ENCODE measurements at places on chromosomes 5 and 9.

- DNase-seq, result no peak
- no peaks in the 10 kb centered on the region for H3K36me3 ChIP-seq
- no peaks in the 10 kb centered on the region for H3K4me1 ChIP-seq
- H3K27me3 ChIP-seq, result no peaks in the 10 kb centered on the region
- H3K4me3 ChIP-seq, result no peak overlapping the region
Measured at GRCh38 chr5:45648744-45649143, 47.4 kb downstream of the HCN1 start.

DNA sequence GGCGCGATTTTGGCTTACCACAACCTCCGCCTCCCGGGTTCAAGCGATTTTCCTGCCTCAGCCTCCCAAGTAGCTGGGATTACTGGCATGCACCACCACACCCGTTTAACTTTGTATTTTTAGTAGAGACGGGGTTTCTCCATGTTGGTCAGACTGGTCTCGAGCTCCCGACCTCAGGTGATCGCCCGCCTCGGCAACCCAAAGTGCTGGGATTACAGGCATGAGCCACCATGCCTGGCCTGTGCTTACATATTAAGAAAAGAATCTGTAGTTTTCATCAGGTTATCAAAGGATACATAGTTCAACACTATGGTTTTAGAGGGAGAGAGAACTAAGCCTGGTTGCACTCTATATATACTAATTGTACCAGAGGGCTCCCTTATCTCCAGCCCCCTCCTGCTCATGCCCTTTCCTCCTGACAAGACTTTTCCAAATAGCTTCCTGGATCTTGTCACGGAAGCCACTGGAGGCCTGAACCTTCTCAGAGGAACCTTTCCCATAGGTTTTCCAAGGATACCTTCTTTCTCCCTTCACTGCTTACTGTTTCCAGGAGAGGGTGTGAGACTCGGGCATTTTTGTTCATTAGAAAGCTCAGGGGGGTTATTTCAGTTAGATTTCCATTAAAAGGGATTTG, 53.1 kb downstream of the SLC44A1 start:
- peaks cover 16% of the 10 kb centered on the region for H3K36me3 ChIP-seq
- no peak overlapping the region for H3K27ac ChIP-seq
- no peak overlapping the region for H3K4me3 ChIP-seq
- H3K4me1 ChIP-seq, result no peaks in the 10 kb centered on the region
- DNase-seq, result no peak

- no peak overlapping the region for H3K27ac ChIP-seq
- no peaks in the 10 kb centered on the region for H3K27me3 ChIP-seq
- H3K4me3 ChIP-seq, result no peak overlapping the region
- H3K4me1 ChIP-seq, result no peaks in the 10 kb centered on the region
Measured at GRCh38 chr9:2378266-2378665, 243.3 kb upstream of the VLDLR start.

GRCh38 chr9:120330031-120330430, 249.9 kb downstream of the CDK5RAP2 start:
- no peaks in the 10 kb centered on the region for H3K4me1 ChIP-seq
- no peaks in the 10 kb centered on the region for H3K36me3 ChIP-seq
- H3K27ac ChIP-seq, result no peak overlapping the region
- DNase-seq, result no peak

DNA sequence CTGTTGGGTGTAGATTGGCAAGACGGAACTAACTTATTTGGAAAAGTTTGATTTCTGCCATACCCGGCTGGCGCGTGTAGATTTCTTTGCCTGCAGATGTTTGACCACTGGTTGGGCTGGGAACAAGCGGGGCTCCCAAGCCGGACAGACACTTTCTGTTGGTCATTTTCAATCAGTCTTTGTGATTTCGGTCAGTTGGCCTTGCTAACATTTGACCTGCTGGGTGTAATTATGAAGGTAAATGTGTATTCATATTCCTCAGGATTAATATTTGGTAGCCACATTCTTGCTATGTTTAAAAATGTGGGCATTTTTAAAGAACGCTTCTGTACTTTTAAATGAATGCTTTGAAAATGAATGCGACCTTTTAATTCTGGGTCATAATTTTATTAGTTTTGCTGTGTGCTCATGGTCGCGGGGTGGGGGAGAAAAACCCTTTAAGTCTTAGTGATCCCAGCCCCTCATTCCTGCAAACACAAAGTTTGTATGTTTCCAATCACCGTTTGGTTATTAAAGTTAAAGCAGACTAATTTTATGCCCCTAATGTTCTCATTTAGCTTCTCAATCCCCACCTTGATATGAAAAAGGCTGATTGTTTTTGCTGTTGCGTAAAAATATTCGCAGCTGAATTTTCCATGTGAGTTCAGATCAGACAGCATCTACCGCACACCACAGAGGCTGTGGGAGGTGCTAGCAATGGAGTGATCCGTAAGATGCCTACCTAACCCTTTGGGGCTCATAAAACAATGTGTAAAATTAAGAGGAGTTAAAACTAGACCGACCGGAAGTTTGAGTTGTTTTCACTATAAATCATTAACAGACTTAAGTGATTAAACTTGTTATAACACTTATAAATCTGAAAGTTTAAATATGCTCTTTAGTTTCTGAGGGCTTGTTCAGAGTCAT, 1.5 kb downstream of the RASGRF2 start:
- no peaks in the 10 kb centered on the region for H3K27me3 ChIP-seq
- peak overlapping the region; percentile 60 for H3K4me3 ChIP-seq
- H3K4me1 ChIP-seq, result peaks cover 6% of the 10 kb centered on the region
- DNase-seq, result no peak
- peak overlapping the region; percentile 49 for H3K27ac ChIP-seq

- peaks cover 14% of the 10 kb centered on the region for H3K4me1 ChIP-seq
- peaks cover 56% of the 10 kb centered on the region for H3K36me3 ChIP-seq
- no peak overlapping the region for H3K27ac ChIP-seq
Measured at GRCh38 chr9:131594906-131595665, 49.8 kb downstream of the PRRT1B start.

- H3K27me3 ChIP-seq, result no peaks in the 10 kb centered on the region
- H3K36me3 ChIP-seq, result no peaks in the 10 kb centered on the region
- no peak overlapping the region for H3K27ac ChIP-seq
- no peak for DNase-seq
Measured at GRCh38 chr5:176418251-176418650, 1.9 kb upstream of the CLTB start.

GRCh38 chr9:135602789-135603481, 36.4 kb downstream of the GLT6D1 start:
- H3K36me3 ChIP-seq, result no peaks in the 10 kb centered on the region
- H3K27me3 ChIP-seq, result no peaks in the 10 kb centered on the region
- no peaks in the 10 kb centered on the region for H3K4me1 ChIP-seq

DNA sequence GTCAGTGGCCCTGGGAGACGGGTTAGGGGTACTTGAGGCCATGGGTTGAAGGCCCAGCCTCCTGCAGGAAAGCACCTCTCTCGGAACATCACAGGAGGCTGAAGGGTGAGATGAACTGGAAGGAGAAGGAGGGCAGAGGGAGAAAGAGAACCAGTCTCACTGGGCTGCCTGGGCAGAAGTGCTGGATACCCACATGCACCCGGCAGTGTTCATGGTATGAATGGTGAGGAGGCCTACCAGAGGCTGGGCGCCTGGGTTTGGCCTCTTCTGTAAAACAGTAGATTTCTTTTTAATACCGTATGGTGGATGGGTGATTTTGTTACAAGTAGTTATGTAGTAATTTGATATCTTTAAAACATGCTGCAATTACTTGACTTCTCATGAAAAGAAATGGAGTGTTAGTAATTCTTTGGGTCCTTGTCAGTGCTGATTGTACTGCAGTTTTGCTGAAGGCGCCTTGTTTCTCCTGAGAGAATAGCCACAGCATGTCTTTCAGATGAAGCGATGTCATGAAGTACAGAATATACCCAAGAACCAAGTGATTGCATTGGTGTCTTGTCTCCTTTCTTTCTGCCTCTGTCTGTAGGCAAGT, 258.6 kb downstream of the FANCC start:
- H3K4me3 ChIP-seq, result no peak overlapping the region
- no peaks in the 10 kb centered on the region for H3K4me1 ChIP-seq
- H3K36me3 ChIP-seq, result peaks cover 4% of the 10 kb centered on the region
- H3K27me3 ChIP-seq, result no peaks in the 10 kb centered on the region
- DNase-seq, result no peak
- H3K27ac ChIP-seq, result no peak overlapping the region

GRCh38 chr9:4680173-4680525, 780 bp downstream of the CDC37L1 start:
- H3K4me1 ChIP-seq, result peaks cover 11% of the 10 kb centered on the region
- H3K36me3 ChIP-seq, result no peaks in the 10 kb centered on the region
- no peak for DNase-seq
- H3K27ac ChIP-seq, result peak overlapping the region; percentile 87
- peak overlapping the region; percentile 58 for H3K4me3 ChIP-seq
- no peaks in the 10 kb centered on the region for H3K27me3 ChIP-seq

- no peak for DNase-seq
- H3K27ac ChIP-seq, result no peak overlapping the region
- H3K27me3 ChIP-seq, result no peaks in the 10 kb centered on the region
- H3K4me3 ChIP-seq, result no peak overlapping the region
- H3K36me3 ChIP-seq, result no peaks in the 10 kb centered on the region
Measured at GRCh38 chr5:55692509-55692908, 19.6 kb downstream of the SLC38A9 start.

GRCh38 chr5:89280103-89281037, 397.4 kb upstream of the MEF2C start:
- no peak overlapping the region for H3K27ac ChIP-seq
- no peaks in the 10 kb centered on the region for H3K36me3 ChIP-seq
- H3K4me1 ChIP-seq, result no peaks in the 10 kb centered on the region
- no peak overlapping the region for H3K4me3 ChIP-seq
- no peak for DNase-seq
- no peaks in the 10 kb centered on the region for H3K27me3 ChIP-seq

- no peaks in the 10 kb centered on the region for H3K36me3 ChIP-seq
- H3K4me1 ChIP-seq, result no peaks in the 10 kb centered on the region
- no peaks in the 10 kb centered on the region for H3K27me3 ChIP-seq
- no peak overlapping the region for H3K27ac ChIP-seq
- H3K4me3 ChIP-seq, result no peak overlapping the region
Measured at GRCh38 chr5:135750506-135750905, 84.0 kb upstream of the SLC25A48 start.

GRCh38 chr9:112120439-112120925, 54.6 kb downstream of the SUSD1 start:
- no peak overlapping the region for H3K27ac ChIP-seq
- H3K27me3 ChIP-seq, result no peaks in the 10 kb centered on the region
- no peak for DNase-seq
- H3K4me1 ChIP-seq, result peaks cover 2% of the 10 kb centered on the region
- no peak overlapping the region for H3K4me3 ChIP-seq
- peaks cover 5% of the 10 kb centered on the region for H3K36me3 ChIP-seq

- no peak overlapping the region for H3K4me3 ChIP-seq
- H3K4me1 ChIP-seq, result no peaks in the 10 kb centered on the region
- no peak overlapping the region for H3K27ac ChIP-seq
- peaks cover 8% of the 10 kb centered on the region for H3K27me3 ChIP-seq
Measured at GRCh38 chr9:130458027-130458803, 13.5 kb downstream of the ASS1 start.

All from effector memory CD4-positive, alpha-beta T cell (primary cell).